ENCODE measurements at places on chromosomes 4 and X.

DNA sequence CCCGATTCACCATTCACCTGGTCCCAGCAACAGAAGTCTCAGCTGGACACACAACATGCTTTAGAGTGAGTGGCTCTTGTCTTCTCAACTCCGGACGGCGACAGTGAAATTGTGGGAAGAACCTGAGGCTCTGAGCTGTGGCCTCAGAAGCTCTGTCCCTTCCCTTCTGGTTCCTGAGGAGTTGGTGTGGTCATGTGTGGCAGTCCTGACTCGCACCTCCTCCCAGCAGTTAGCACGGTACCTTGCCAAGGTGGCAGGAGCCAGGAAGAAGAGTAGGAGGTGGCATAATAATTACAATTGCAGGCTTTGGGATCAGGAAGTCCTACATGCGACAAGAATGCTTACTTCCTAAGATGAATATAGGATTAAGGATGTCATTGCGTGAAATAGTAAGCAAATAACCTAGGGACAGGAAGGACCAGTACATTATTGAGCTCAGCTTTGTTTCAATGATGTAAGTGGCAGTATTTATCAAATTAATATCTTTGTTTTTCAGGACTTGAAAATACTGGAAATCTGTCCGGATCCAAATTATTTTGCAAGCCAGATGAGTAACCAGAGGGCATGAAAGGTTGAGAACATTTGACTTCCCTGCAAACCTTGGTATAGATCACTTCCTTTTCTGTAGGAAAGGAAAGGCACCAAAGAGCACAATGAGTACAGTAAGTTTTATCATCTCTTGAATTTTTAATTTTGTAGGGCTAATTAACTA lies 21.1 kb downstream of the RNF4 start:
- no peak for DNase-seq

DNA sequence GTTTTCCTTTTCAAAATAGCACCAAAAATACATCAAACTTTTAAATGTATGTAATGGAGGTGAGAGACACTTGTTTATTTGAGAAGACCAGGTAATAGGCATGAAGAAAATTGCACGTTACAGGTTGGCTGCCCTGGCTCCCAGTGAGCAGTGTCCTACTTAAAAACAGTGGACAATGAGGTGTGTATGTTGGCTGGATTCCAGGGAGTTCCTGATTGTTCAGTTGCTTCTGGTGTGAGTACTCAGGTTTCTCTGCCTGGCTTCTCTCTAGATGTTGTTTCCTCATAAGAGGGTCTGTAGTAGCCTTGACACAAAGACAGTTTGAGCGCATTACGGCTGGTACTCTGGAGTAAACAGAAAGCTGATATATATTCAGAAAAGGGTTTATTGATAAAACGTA lies 29.4 kb downstream of the SNX25 start:
- DNase-seq, result no peak

DNA sequence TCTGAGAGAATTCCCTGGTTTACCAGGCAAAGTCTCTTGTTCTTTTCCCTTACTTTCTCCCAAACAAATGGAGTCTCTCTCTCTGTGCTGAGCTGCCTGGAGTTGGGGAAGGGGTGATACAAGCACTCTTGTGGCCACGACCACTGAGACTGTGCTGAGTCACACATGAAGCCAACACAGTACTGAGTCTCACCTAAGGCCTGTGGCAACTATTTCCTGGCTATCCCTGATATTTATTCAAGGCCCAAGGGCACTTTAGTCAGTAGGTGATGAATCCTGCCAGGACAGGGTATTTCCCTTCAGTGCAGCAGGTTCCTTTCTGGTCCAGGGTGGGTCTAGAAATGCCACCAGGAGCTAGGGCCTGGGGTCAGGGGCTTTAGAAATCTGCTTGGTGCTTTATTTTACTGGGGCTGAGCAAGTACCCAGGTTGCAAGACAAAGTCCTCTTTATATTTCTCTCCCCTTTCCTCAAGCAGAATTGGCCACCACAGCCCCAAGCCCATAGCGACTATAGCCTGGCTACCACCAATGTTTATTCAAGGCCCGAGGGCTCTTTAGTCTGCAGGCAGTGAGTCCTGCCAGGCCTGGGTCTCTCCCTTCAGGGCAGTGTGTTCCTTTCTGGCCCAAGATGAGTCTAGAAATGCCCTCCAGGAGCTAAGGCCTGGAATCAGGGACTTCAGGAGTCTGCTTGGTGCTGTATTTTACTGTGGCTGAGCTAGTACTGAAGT lies 10.5 kb downstream of the ARL13A start:
- DNase-seq, result no peak

- no peak for DNase-seq
These were observed 23.2 kb upstream of the ANXA3 start for GRCh38 chr4:78528327-78528726.

DNA sequence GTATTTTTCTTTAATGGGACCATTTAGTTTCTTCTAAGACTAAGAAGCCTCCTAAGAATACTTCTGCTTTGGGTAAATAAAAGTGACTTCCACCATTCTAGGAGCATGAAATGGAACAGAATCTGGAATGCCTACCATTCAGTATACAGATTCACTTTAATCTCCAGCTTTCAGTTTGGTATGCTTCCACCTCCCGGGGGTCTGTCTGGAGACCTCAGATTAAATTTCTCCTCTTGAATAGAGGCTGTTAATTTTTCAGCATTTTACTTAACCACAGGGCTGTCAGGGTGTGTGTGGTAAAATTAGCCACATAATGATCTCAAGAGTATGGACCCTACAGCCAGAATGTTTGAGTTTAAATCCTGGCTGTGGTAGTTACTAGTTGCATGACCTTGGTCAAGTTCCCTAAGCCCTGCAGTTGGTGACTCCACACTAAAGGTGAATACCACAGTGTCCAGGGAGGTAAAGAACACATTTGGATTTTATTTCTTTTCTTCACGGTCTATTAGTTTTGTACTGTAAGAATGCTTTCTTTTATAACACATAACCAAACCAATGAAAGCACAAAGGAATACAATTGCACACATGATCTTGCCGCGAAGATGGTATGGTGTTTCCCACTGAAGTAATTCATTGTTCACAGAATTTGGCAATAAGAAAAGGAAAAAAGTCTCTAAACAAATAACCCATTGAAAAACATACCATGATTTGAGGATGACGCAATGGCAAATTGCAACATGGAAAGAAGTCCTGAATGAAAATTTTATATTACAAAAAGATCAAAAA lies 37.3 kb upstream of the TRIM2 start:
- DNase-seq, result no peak

GRCh38 chrX:21412029-21412428 lies 37.8 kb downstream of the CNKSR2 start:
- DNase-seq, result no peak

GRCh38 chr4:111070390-111070789 lies 447.5 kb upstream of the PITX2 start:
- DNase-seq, result no peak

DNA sequence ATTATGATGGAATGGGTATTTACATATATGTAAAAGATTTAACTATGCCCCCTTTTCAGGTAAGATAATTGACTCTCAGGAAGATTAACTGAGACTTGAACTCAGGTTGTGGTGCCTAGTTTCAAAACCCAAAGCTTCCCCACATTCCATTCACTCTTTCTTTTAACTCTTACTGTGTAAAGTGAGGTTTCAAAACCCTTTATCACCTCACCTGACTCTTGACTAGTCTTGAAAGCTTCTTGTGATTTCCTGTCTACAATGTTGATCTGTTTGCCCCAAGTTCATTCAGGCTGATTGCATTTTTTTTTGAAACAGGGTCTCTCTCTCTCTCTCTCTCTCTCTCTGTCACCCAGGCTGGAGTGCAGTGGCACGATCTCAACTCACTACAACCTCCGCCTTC lies 40.5 kb upstream of the RAPGEF2 start:
- DNase-seq, result no peak

- no peak for DNase-seq
These were observed 89.5 kb downstream of the AASDH start for GRCh38 chr4:56297776-56298175.

GRCh38 chr4:36917413-36917812 lies 327.1 kb upstream of the NWD2 start:
- no peak for DNase-seq

DNA sequence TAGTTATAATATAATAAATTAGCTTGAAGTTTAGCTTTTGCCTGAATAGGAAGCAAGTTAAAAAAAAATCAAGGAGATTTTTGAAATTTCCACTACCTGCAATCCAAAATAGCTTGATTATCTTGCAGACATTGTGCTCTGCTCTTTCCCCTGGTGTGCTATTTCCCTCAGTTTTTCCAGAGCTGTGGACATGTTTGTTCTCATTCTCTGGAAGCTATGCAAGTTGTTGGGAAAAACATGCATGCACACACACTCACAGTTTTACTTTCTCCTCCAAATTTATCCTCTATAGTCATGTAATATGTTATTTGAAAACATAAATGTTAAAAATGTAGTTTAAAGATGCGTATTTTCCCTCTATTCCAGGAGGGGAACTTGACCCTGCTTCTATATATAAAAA lies 225.8 kb upstream of the ARSJ start:
- DNase-seq, result no peak

DNA sequence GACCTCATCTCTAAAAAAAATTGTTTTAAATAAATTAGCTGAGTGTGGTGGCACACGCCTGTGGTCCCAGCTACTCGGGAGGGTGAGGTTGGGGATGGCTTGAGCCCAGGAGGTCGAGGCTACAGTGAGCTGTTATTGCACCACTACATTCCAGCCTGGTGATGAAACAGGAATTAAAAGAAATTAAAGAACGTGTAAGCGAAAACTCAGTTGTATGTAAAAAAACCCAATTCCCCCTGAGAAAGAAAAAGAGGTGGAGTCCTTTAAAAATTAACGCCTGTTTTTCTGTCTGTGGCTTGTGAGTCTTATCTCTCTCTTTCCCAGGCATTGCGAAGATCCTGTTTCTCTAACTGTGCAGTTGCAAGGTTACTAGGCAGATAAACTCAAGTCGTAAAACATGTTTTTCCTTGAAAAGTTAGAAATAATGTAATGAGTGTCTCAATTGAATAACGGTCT lies 22.1 kb downstream of the EPGN start:
- no peak for DNase-seq

DNA sequence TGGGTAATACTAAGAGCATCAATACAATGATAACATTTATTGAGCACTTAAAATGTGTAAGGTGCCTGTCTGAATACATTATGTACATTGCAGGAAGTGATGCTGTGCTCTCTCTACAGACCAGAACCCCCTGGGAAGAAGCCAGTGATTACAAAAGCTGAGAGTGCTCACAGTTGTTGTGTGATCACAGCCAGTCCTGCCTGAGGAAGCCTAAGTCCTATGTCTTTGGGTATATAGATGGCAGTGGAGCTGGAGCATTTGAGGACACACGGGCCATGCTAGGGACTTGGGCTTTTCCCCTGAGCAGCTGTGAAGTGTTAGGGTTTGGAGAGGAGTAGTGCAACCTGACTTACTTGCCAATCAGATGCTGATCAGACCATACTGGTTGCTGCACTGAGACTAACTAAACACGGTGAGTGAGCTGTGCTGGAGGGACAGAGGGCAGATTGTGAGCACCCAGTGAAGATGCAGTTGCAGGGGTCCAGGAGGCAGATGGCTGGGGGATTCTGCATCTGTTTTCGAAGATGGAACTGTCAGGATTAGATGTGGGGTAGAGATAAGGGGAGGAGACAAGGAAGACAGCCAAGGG lies 60.8 kb upstream of the TBC1D14 start:
- no peak for DNase-seq

GRCh38 chrX:482192-482701 lies 95.5 kb upstream of the PPP2R3B start:
- no peak for DNase-seq

GRCh38 chr4:102632241-102633065 lies 128.3 kb downstream of the MANBA start:
- DNase-seq, result no peak

DNA sequence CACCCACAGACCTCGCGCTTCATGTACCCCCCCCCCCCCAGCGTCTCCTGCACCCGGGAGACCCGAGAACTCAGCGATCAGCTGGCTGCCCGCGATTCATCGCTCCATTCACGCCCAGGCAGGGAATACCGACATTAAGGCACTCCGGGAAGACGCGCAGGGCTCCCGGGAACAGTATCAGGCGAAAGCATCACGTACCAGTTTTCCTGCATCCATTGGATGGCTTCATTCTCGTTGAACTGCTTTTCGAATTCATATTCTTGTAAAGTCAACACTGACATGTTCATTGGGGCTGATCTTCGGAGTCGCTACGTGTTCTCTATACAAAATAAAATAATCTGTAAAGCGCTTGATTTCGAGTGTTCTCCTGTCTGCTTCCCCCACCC lies 373 bp downstream of the ELOVL6 start:
- no peak for DNase-seq
